Activated CD4-positive, CD25-positive, alpha-beta regulatory T cell treated with anti-CD3 and anti-CD28 coated beads, Interleukin-2, amount 50 U/mL, for 72 hours (primary cell): ENCODE measurements at places on chromosomes 5 and 9.

DNA sequence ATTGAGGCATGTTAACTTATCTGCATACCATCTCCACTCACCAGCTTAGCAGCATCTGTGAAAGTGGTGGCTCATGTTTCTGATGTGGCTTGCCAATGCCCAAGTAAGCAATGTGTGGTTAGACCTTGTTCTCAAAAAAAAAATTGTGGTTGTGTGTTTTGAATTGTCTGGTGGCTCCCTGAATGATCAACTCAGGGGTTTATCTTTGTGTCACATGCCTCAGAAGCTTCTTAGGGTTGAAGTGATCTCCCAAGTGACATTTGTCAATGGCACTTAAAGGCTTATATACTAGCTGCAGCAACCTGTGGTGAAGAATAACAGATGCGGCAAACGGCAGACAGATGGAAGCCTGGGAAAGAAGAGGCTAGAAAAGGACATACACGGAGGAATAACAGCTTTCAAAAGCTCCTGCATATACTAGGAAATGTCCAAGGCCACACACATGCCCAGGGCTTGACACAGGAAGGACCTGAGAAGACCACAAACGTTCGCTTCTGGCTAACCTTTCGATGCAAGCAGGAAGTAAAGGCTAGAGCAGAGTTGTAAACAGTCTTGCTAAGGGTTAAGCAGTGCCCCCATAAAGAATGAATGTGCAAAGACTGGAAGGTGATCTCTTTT, 42.2 kb upstream of the FSD1L start:
- no peak for DNase-seq

- peak; percentile 84 for DNase-seq
Observed at GRCh38 chr5:60699609-60700415, at the start of gene DEPDC1B. DEPDC1B (minus strand) TSS chr5:60700166; CDS start chr5:60700093, 73 bp downstream.

- no peak for DNase-seq
Observed at GRCh38 chr9:18433620-18434019, 40.3 kb upstream of the ADAMTSL1 start.

DNA sequence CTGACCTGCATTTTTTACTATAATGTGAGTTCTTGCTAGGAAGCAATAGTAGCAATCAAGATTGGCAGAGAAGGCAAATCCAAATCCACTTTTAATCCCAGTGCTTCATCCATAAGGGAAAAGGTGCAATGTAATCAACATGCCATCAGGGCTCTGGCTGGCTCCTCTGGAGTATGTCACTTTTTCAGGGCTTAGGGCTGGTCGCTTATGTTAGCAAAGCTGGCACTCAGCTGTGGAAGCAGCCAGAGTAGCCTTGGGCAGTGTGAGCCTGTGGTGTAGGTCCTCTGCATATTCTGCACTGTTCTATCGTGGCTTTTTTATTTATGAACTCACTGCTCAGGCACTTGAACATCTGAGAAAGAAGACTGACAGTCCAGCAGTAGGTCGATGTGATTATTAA, 16.1 kb downstream of the ACTBL2 start:
- DNase-seq, result no peak

GRCh38 chr9:114247077-114247476, 75.8 kb upstream of the ORM1 start:
- no peak for DNase-seq

- DNase-seq, result no peak
Observed at GRCh38 chr9:79615038-79615437, 43.3 kb downstream of the TLE4 start.

GRCh38 chr9:126546036-126546435, 67.7 kb upstream of the LMX1B start:
- no peak for DNase-seq

GRCh38 chr5:113804943-113805342, 291.4 kb downstream of the YTHDC2 start:
- no peak for DNase-seq

DNA sequence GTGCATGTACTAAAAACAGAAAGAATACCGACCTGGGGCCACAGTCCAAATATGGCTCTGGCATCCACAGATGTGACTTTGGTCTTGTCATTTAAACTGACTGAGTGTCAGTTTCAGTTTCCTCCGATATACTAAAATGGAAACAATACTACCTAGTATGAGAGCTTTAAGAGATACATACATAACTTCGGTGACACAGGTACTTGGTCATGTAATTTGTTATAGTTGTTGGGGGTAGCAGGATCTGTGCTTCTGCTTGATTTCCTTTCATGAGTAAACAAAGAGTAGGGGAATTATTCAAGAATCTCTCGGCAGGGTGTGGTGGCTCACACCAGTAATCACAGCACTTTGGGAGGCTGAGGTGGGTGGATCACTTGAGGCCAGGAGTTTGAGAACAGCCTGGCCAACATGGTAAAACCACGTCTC, 32.1 kb downstream of the MTMR12 start:
- no peak for DNase-seq

GRCh38 chr9:76459694-76460635, 983 bp downstream of the GCNT1 start:
- DNase-seq, result no peak

- DNase-seq, result no peak
Observed at GRCh38 chr5:131338051-131338453, 74.2 kb downstream of the CDC42SE2 start.

- DNase-seq, result no peak
Observed at GRCh38 chr5:119318256-119318894, 37.4 kb upstream of the TNFAIP8 start.

- DNase-seq, result no peak
Observed at GRCh38 chr5:120258123-120258522, 206.0 kb upstream of the PRR16 start.

DNA sequence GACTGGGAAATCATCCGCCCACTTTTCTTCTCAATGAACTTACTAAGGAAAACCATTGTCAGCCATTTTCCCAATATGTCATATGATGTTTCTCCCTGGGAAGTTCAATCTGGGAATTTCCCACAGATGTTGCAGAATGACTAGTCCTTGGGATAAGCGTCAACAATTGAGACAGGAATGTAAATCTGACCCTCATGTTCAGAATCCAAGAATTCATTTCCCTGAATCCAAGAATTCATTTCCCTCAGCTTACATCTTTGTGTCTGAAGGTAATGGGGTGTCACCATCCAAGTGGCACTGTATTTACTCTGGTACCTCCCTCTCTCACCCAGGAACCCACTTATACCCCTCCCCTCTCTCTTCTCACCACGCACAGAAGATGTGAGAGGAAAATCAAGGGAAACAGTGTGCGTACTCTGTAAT, 7.4 kb downstream of the KLF9 start:
- no peak for DNase-seq

- no peak for DNase-seq
Observed at GRCh38 chr5:149210968-149211490, 60.6 kb upstream of the AFAP1L1 start.

- DNase-seq, result no peak
Observed at GRCh38 chr5:150653762-150654556, 7.1 kb upstream of the MYOZ3 start.

DNA sequence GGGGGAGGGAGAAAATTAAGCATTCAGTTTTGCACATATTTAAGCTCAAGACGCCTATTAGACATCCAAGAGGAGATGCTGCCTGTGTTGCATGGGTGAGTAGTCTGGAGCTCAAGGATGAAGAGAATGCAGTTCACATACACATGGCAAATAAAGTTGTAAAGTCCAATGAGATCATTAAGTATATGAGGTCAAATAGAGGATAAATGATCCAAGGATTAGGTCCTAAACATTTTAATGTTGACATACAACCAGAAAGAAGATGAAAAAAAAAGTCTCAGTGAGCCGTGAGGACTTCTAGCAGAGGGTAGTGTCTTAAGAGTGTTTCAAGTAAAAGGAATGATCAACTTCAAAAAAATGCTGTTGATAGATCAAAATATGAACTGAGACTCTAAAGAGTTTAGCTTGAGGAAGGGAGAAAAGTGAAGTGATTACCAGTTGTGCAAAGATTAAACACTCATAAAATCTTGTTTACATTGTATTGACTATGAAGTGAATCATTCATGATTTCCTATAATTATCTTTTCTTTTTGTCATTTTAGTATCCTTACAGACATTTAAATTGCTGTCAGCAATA, 251.8 kb downstream of the ZNF608 start:
- no peak for DNase-seq

DNA sequence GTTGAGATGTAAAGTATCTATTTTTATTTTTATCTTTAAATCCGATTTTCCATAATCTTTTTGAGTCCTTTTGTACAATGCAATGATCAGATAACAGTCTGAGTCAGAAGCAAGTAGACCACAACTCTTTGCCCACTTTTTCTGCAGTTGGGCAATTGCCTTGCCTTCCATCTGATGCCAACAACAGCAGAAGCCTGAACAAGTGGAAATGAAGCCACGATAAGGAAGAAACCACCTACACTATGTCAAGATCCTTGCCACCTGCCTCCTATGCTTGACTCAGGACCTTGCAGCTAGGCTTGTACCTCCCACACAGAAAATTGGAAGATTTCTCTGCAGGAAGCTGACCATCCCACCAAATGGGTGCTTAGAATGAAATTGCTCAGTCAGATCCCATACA, 78.6 kb downstream of the ANXA1 start:
- no peak for DNase-seq

- DNase-seq, result no peak
Observed at GRCh38 chr5:153318556-153318955, 171.9 kb upstream of the GRIA1 start.

GRCh38 chr5:52802974-52803336, 15.2 kb downstream of the ITGA1 start:
- no peak for DNase-seq

DNA sequence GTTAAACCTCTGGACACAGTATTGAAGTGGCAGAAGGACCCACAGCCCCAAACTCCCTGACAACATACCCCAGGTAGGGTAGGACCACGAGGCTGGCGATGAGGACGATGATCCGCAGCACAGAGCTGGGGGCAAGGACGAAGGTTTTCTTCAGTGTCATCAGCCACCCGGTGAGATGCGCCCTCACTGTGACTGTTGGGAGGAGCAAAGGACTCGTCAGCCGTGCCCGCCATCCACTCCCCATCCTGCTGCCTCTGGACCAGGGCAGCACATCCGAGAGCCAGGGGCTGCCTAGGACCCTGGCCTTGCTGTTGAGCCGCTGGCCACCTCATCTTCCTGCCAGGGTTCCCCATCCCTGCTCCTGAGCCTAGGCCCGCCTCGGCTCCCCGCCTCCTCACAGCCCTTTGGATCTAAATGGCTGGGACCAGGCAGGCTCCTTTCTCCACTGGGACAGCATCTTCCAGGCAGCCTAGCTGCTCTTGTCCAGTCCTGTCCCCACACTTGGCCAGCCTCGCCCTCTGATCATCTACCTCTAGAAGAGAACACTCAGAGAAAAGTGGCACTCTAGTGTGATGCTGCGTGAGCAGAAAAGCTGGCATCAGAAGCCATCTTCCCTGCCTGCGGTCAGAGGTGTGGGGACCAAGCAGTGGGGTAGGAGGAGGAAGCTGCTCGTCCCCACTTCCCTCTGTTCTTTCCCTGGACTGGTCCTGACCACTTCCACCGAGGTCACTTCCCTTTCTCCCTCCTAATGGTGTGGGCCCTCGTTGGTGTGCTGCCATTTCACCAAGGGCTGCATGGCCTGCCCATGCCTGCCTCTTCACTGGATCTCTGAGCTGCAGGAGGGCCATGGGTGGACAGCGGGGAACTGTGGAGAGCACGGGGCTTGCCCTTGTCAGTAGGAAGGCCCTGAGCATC, 49.2 kb downstream of the OTULIN start:
- DNase-seq, result no peak

GRCh38 chr9:96686638-96687335, 31.7 kb upstream of the PRXL2C start:
- DNase-seq, result peak; percentile 76

DNA sequence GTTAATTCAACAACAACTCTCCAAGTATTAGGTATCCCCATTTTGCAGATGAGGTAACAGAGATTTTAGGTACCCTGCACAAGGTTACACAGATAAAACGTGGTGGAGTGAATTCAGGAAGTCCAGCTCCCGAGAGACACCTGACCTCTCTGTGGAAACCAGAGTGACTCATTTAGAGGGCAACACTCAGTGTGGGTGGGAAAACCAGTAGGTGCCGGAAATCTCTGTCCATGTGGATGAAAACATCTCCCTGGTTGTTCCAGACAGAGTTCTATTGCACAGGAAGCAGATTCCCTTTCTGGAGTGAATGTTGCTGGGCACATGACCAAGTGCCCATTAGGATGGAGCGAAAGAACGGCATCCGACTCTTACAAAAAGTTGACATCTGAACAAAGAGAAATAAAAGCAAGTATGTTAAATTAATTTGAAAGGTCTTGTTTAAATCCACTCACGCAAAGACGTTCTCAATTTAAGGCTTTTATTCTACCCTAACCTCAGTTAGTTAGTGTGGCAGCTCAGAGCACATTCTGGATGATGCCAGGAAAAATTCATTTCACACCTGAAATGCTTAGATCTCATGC, 391.9 kb upstream of the WWC1 start:
- DNase-seq, result no peak

DNA sequence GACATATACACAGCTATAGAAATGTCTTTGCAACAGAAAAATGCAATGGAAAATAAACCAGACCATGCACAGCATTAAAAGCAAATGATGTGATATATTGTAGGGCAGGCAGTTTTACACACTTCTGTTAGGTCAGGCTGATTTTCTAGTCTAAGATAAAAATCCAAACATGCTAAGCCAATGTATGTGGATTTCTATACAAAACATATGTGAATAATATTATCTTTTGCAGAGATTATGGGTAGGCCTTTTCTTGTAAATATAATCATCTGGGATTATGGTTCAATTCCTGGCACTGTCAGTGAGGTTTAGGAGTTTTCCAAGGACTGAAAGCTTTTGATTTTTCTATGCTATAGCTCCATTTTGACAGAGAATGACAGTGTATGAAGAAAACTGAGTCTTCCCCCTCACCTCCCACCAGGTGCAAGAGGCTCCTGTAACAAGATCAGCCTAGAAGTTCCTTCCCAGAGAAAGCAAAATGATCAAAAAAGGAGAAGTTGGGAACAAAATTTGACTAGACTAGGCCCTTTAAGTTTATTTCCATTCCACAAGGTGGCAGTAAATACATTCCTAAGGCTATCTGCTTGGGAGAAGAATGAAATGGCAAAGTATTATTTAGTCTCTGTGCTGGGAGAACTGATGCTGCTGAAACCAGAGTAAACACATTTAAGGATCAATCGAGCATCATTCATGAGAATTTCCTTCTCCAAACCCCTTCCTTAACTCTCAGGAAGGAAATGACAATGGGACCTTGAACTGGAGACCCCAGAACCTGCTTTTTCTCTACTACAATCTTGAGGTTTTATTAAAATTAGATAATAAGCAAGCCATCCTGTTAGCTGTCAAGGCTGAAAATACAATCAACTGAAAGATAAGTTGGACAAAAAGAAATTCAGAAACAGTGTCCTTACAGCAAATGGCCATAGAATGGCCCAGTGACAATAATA, 133.0 kb upstream of the TUT7 start:
- no peak for DNase-seq
